ENCODE measurements at places on chromosomes 3 and 15.

DNA sequence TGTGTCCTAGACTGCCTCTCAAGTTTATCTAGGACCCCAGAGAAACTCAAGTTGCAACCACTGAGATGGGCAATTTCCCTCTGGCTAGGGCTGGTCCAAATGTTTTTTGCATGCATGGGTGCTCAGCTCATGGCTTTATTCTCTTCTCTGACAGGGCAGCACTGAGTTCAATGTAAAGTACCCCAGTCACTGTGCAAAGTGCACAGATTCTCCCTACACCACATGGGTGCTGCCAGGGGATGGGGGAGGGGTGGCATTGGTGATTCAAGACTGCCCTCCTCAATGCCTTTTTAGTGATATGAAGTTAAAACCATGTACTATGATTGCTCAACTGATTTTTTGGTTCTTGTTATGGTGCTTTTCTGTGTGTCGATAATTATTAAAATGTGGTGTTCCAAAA is 14.8 kb upstream of the RAD51 start:
- no peak for DNase-seq

DNA sequence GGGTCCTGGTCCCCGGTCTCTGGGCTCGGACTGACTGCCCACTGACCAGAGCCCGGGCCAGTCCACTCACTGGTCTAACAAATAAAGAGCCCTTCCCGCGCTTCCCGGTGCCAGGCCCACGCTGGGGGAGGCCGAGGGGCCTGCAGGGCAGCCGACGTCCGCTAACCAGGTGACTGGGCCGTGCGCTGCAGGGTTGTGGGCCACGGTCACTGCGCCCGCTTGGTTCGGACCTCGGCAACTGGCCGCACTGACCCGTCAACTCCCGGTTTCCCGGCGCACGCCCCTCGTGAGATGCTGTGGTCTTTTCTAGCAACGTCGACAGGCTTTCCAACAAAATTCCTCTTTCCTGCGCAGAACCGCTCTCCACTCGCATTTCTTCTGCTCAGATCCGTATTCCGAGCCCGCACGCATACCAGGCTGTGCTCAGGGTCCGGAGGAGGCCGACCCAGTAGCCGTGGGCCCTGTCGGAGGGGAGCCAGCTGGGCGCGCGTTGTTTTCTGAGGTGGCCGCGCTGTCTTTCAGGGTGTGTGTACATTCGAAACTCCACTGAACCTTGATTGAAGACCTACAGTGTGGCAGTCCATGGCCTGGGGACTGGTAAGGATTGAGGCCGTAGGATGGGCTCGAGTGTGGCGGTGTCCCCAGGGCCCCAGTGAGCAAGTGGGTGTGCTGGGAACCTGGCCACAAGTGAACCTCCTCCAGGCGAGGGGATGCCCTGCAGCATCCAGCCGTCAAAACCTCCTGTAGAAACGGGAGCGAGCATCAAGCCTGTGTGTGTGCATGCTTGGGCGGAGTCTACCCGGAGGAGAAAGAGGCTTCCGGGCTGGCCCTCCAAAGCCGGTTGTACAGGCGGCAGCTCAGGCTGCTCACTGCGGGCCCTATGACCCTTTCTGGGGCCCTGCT is 875 bp upstream of the NT5DC2 start:
- DNase-seq = no peak

DNA sequence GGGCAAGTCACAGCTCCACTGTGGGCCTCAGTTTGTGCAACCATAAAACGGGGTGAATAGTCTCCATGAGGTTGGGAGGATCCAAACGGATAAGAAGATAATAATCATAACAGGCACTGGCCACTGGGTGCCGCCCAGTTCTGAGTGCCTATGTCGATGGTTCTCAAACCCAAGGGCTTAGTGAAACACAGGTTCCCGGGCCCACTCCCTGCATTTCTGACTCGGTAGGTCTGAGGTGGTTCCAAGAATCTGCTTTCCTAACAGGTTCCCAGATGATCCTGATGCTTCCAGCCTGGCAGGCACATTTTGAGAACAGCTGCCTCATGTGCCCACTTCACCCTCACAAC is 21.2 kb downstream of the ALS2CL start:
- DNase-seq = no peak

DNA sequence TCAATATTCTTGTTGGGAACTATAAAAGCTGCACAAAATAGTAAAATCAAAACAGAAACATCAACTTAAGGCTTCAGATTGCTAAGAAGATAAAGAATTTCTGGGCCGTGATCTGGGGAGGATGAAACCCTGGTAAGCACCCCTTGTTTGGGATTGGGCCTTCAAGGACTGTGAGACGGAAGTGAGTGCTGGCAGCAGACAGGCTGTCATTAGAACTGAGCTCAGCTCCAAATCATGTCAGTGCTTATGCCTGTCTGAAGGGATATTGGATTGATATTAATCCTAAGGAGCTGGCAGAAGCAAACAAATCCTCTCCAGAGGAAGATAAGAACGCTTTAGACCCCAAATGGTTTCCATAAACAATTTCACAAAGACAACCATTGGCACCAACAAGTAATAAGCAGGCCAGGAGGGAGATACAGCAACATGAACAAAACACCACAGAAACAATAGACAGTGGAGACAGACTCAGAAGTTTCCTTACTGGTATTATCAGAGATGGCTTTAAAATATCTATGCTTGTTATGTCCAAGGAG is 72.6 kb upstream of the CTXND1 start:
- no peak for DNase-seq

Measured in activated CD4-positive, alpha-beta T cell treated with anti-CD3 and anti-CD28 coated beads for 48 hours (primary cell).